ENCODE measurements at places on chromosomes 7 and 10.

DNA sequence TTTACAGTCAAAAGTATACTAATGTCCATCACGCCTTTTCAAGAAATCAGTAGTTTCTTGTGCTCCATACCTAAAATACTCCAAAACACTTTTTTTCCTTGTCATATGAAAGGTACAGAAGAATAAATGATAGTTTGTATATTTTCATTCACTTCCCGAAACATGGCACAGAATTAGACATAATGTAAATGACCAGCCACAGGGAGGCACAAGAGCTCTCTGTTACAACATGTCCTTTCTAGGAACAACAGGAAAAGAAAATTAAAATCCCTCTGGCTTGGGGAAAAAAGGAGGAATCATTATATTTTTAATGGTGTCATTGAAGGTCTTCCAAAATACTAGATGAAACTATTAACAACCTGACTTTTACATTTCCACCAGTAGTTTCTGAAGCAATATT is 331.2 kb downstream of the ACTR3B start:
- no peak for DNase-seq

GRCh38 chr7:155872678-155873369 is 60.6 kb upstream of the SHH start:
- DNase-seq = no peak

DNA sequence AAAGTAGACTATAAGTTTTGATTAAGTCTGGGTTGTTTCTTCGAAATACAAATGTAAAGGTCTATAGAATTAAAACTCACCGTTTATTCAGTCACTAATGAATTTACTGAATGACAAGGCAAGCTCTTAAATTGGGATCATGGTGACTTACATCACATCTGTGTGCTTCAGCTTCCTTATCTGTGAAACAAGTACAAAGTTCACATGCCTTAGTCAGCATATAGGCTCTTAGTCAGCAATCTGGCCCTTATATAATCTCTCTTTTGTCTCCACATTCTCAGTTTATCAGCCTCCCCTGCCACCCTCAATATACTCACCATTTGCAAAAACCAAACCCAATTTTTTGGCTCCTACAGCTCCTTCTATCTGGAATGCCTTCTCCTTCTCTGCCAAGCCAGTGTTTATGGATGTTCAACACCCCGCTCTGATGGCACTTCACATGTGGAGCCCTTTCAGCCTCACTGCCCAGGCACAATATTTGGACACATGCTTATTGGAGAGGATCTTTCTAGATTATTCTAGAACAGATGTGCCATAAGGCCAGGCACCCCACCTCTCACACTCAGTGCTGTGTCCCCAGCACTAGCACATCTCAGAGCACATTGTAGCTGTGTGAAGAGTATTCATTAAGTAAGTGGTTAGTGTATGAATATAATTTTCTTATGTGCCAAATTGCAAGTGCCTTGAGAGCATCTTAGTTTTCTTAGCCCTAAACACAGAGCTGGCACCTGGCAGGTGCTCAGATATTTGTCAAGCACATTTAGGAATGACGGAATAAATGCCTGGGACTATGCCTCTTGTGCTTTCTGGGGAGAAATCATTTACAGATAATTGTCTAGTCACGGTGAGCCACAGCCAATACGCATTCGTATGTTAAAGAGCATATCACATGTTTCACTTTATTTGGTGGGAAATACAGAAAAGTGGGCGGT is 9.8 kb upstream of the LAMB1 start:
- no peak for DNase-seq

GRCh38 chr7:158043551-158044481 is 543.8 kb downstream of the PTPRN2 start:
- DNase-seq = no peak

- no peak for DNase-seq
These were observed 103.7 kb downstream of the PLXNA4 start for GRCh38 chr7:132472463-132473120.

- no peak for DNase-seq
These were observed 47.9 kb upstream of the FEZF1 start for GRCh38 chr7:122352454-122352853.

DNA sequence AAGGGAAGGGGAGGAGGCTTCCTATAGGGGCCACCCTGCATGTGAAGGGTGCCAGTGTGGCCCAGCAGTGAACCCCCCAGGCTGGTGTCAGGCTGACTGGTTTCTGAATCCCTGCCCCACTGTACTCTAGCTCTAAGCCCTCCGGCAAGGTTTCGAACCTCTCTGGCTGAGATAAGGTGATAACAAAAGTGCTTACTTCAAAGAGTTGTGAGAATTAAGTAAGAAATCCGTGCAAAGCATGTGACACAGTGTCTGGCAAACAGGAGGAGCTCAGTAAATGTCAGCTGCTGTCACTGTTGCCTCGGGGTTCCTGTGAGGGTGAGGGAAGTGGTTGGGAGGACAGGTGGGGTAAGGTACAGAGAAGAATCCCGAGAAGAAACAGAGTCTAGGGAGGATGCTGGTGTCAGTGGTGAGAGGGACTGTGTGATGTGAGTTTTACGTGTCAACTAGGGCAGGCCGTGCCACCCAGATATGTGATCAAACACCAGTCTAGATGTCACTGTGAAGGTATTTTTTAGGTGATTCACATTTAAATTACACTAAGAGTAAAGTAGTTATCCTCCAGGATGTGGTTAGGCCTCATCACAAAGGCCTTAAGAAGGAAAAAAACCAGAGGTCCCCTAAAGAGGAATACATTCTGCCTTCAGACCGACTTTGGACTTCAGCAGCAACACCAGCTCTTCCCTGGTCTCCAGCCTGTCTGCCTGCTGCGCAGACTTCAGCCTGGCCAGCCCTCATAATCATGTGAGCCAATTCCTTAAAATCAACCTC is 64.4 kb downstream of the BPGM start:
- DNase-seq = peak; percentile 66

- DNase-seq = no peak
These were observed 195.5 kb upstream of the MBL2 start for GRCh38 chr10:52967806-52968795.

DNA sequence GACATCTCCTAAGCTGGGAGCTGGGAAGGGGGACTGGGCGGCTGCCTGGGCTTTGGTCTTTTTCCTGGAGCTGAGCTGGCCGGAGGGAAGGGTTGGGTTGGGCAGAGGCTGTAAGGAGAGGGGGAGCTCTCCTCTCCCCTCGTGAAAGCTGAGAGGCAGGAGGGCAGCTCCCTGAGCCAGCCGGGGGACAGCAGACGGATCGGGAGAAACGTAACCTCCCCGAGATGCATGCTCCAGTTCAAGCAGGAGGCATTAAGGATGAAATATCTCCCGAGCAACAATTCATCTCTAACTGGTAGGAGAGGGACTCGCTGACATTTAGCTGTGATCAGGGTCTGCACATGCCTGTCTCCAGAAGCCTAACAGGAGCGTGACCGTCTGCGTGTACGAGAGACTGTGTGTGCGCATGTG is 19.9 kb upstream of the LBX1 start:
- no peak for DNase-seq

DNA sequence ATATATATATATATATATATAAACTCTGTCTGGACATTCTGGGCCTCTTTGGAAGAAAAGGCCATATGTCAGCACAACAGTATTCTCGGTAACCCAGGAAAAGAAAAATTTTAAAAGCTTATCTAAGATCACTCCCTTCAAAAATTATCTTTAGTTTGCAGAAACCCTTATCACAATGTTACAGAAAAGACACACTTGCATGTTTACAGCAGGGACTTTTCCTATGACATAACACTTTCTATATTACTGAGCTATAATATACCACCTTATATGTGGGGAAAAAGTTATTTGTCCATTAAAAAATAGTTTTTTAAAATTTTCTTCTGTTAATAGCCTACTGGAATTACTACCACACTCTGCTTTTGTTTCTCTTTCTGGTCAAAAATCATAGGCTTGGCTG is 25.4 kb downstream of the ANKRD61 start:
- DNase-seq = no peak

GRCh38 chr10:2541176-2541575 is 526.2 kb upstream of the PFKP start:
- no peak for DNase-seq

DNA sequence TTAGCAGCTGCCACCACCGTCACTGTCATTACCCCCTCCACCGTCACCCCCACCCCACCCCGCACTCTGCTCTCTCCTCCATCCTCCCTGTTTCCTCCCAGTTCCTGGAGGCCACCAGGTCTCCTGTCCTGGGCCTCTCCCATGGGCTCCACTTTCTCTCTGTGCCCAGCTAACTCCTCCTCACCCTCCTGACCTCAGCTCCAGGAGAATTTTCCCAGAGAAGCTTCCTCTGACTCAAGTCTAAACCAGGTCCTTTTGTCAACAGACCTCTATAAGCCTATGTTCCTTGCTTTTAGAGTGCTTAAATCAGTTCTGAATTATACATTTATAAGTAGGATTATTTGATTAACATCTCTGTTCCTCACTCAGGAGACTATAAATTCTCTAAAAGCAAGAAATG is 150.0 kb downstream of the ARHGAP12 start:
- DNase-seq = no peak

GRCh38 chr7:115572111-115572510 is 458.5 kb downstream of the TFEC start:
- DNase-seq = no peak

DNA sequence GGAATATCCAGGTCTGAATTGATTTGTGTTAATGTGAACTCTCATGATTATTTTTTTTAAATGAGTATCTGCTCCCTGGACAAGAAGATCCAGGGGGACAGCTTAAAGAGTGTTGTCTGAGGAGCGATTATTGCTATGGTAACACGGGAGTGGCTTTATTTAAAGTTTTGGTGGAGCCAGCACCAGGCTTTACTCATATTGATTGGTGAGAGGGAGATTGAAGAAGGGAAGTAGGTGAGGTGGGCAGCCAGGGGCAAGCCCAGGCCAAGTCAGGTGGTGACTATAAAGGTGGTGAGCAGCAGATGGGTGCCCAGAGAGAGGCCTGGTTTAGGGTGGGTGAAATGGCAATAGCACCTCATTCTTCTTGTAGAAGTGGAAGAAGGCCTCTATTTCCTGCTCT is 10.2 kb upstream of the AGR2 start:
- DNase-seq = no peak

DNA sequence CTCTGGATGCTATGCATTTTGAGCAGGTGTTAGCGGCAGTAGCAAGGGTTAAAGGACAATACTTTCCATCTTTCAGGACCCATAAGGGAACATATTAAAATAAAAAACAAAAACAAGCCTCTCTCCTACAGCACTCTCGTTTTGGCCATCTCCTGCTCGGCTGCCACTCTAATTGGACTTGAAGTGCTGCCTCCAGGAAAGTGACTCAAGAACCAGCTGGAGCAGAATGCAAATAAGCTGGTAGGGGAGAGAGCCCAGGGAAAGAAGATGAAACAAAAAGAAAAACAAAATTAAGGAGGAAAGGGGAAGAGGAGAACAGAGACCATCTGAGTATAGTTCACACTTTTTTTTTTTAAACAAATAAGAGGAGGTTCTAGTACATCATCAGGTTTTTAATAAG is 65.6 kb downstream of the HBP1 start:
- DNase-seq = no peak

GRCh38 chr10:70689661-70690060 is 17.4 kb downstream of the ADAMTS14 start:
- DNase-seq = no peak

DNA sequence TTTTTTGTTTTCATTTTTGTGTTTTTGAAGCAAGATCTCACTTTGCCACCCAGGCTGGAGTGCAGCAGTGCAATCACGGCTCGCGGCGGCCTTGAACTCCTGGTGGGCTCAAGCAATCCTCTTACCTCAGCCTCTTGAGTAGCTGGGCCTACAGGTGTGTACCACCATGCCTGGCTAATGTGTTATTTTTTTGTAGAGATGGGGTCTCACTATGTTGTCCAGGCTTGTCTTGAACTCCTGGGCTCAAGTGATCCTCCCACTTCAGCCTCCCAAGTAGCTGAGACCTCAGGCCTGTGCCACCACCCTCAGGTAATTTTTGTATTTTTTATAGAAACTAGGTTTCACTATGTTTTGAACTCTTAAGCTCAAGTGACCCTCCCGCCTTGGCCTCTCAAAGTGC is 14.8 kb downstream of the PRKRIP1 start:
- no peak for DNase-seq

GRCh38 chr10:1141701-1142100 is 85.5 kb downstream of the WDR37 start:
- DNase-seq = no peak

DNA sequence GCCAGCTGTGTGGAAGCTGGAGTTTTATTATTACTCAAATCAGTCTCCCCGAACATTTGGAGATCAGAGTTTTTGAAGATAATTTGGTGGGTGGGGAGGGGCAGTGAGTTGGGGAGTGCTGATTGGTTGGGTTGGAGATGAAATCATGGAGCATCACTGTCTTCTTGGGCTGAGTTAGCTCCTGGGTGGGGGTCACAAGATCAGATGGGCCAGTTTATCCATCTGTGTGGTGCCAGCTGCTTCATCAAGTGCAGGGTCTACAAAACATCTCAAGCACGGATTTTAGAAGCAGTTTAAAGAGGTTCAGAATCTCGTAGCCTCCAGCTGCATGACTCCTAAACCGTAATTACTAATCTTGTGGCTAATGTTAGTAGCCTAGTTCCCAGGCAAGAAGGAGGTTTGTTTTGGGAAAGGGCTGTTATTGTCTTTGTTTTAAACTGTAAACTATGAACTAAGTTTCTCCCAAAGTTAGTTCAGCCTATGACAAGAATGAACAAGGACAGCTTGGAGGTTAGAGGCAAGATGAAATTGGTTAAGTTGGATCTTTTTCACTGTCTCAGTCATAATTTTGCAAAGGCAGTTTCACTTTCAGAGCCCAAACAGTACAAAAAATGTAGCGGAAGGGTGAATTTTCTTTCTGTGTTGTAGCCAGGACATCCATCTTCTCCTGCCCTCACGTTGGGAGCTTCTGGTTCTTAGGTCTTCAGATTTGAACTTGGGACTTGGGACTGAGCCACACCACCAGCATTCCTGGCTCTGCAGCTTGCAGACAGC is 43.1 kb downstream of the KLF6 start:
- DNase-seq = peak; percentile 30

DNA sequence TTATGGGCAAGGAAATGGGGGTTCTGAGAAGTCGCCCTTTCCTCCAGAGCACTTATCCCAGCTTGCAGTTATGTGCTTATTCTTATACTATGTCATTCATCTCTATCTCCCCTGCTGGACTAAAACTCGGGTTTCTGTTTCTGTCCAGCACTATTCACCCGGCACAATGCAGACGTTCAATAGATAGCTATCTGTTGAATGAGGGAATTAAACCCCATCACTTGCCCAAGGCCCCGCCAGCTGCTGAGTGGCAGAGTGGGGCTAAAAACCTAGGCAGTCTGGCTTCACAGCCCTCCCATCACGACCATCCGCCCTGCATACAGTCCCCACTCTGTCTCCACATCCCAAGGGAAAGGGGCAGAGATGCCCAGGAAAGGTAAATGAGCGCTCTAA is 5.4 kb downstream of the SLIT1 start:
- DNase-seq = no peak

DNA sequence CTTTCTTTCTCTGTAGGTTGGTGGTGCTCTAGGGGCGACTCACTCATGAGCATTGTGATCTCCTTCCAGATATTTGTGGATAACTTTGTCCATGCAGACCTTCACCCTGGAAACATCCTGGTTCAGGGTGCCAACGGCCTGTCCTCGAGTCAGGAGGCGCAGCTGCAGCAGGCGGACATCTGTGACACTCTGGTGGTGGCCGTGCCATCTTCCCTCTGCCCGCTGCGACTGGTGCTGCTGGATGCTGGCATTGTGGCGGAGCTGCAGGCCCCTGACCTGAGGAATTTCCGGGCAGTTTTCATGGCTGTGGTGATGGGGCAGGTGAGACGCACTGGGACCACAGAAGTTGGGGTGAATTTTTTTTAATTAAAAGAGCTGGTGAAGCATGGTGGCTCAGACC is 9.6 kb upstream of the NDUFB2 start:
- DNase-seq = no peak
